ENCODE measurements at places on chromosomes 7 and 10.

DNA sequence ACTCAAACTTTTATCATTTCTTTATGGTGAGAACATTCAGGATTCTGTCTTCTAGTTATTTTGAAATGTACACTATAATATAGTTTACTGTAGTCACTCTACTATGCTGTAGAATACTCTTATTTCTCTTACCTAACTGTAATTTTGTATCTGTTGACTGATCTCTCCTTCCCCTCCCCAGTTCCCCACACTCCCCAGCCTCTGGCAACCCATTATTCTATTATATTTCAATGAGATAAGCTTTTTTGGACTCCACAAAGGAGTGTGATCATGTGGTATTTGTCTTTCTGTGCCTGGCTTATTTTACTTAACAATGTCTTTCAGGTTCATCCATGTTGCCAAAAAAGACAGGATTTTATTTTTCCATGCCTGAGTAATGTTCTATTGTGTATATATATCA is 71.4 kb upstream of the DYNC1I1 start:
- no peak for DNase-seq

DNA sequence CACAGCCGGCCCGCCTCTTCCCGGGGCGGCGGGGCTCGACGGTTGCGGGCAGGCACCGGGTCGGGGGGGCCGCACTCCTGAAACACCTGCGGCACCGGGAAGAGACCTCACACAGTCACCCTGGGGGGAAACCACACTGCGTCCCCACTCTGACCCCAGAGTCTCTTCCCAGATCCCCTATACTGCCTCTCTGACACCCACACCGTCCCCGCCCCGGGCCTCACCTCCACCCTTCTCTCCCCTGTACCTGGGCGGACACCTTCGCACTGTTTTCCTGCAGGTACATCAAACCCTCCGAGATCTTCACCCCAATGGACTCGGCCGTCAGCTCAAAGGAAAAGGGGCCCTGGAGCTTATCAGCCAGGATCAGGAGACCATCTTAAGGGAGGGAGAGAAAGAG is 3.4 kb upstream of the GAL3ST4 start:
- DNase-seq = no peak

- DNase-seq = no peak
Measured at GRCh38 chr7:78558566-78558965, 760.0 kb downstream of the PHTF2 start.

DNA sequence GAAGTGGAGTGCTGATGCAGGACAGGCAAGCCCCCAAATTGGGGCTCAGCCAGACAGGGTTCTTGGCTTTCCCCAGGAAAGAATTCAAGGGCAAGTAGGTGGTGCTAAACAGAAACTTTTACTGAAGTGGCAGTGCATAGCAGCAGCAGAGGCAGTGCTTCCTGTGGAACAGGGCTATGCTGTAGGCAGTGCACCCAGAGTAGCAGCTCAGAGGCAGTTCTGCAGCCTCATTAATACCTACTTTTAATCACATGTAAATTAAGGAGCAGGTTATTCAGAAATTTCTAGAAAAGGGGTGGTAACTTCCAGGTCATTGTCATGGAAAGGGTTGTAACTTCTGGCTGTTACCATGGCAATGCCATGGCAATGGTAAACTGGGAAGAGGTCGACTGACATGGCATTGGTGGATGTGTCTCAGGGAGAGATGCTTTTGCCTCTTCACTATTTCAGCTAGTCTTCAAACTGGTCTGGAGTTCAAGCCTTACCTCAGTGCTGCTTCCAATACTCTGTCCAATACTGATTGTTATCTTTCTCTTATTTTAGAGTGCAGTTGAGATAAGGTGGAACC is 29.2 kb downstream of the PRSS58 start:
- DNase-seq = no peak

DNA sequence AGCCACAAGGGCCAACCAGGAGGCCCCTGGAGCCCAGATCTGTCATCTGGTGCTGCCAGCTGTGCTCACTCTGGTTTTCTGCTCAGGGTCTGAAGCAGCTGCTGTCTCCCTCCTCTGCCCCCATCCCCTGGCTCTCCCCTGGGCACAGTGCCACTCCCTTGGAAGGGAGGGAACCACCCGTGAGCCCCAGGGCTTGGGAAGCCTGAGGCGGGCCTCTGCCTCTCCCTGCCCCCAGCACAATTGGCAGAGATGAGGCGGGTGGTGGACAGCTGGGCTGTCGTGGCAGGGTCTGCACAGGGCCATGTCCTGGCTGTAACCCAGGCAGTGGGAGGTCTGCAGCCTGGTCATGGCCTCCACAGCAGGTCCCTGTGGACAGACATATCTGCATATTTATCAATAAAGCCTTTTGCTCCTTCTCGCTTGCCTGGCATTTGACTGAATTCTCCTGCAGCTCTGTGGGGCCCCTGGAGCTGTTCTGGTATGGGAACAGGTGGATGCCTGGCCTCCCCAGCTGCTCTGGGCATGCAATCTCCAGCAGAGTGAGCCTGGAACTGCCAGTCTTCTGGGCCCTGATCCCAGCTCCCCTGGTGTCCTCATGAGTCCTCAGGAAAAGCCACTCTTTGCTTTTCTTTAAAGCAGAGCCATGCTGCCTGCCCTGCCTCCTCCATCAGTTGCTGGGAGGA is 1.6 kb upstream of the ANKRD2 start:
- DNase-seq = no peak

DNA sequence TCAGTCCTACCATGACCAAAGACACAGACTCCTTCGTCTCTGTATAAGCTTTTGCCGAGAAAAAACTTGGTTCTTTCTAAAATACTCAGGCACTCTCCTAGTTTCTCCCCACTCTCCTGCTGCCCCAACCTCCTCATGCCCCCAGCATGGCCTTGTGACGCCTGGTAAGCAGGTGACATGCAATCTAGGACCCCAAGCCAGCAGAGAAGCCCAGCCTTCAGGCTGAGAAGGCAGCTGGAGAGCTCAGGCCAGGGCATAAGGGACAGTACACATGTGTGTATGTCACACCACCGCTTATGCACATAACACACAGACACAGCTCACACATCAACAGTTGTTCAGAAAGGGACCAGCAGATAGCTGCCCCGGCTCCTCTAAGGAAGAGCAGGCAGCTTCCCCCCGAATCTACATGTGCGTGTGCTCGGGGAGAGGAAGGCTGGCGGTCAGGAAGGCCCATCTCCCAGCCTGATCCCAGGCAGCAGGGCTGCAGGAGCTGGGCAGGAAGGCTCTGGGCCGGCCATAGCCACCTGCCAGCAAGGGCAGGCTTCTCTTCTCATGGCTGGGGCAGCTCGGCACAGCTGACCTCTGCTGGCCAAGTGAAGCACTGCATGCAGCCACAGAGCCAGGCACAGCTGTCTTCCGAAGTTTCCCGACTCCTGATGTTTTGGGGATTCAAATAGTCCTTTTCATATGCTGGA is 8.5 kb downstream of the DDX56 start:
- no peak for DNase-seq

- DNase-seq = no peak
Measured at GRCh38 chr7:5526100-5526905, 102.7 kb upstream of the TNRC18 start.

DNA sequence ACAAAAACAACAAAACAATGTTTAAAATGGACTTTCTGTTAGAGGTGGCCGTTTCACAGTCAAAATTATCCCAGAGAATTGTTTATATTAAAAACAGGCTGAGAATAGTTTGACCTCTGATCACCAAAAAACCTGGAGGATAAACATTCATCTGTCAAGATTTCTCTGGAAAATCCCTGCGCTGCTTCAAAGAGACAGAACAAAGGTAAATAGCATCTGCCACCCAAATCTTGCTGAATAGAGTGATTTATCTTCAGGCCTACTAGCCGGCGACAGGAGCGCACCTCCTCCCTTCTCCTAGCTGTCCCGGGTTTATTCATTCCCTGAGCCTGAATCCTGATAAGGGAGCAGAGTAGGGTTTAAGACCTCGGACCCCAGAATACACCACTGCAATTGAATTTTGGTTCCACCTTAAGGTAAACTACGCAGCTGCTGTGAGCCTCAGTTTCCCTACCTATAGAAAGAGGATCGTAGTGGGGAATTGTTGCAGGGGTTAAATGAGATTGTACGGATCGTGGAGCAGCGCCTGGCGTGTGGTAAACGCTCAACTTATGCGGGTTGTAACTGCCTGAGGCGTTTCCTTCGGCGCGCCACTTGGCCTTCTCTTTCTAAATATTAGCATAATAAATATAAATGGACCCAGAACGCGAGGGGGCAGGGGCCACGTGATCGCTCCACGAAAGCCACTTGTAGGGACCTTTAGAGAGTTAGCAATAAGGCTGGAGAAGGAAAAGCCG is 498 bp upstream of the ST7 start:
- DNase-seq = peak; percentile 41

- no peak for DNase-seq
Measured at GRCh38 chr7:31373337-31374289, 33.1 kb upstream of the NEUROD6 start.

DNA sequence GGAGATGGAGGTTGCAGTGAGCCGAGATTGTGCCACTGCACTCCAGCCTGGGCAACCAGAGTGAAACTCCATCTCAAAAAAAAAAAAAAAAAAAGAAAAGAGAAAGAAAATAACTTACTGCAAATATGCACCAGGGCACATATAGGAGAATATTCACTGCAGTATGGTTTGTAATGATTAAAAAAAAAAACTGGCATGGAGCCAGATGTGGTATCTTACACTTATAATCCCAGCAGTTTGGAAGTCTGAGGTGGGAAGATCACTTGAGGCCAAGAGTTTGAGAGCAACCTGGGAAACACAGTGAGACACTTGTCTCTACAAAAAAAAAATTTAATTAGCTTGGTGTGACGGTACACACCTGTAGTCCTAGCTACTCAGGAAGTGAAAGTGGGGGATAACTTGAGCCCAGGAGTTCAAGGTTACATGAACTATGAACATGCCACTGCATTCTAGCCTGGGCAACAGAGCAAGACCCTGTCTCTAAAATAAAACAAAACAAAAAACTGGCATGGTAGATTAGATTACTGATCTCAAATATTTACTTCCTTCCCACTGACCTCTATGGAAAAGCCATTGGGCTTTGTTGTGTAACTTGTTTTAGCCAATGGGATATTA is 85.6 kb downstream of the MICU1 start:
- DNase-seq = no peak

DNA sequence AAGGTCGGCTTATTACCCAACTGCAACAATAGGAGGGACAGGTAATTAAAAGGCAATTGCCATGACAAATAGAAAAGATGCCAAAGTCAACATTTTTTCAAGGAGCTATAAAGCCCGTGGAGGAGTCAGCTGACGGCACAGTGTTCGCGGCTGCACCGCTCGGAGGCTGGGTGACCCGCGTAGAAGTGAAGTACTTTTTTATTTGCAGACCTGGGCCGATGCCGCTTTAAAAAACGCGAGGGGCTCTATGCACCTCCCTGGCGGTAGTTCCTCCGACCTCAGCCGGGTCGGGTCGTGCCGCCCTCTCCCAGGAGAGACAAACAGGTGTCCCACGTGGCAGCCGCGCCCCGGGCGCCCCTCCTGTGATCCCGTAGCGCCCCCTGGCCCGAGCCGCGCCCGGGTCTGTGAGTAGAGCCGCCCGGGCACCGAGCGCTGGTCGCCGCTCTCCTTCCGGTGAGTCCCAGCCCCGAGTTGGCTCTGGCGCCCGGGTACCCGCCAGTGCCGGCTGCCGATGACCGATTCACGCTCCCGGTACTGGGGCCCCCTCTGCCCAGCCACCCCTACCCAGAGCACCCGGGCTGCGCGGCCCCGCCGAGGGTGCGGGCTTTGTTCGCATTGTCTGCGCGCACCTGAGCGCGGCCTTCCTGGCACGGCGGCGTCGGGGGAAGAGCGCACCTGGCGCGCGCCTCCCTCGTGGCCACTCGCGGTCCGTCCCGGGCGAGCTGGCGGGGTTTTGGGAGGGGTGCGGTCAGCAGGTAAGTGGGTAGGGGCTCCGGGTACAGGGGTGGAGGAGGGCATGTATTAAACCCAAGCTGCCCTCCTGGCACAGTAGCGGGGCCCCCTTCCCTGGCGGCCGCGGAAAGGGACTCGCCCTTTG is at the start of gene VWA2:
Gene VWA2 (plus strand): TSS at position 138 of the 877 bp plus-strand sequence. CDS start 9,460 bp downstream, outside the sequence.
- DNase-seq = peak; percentile 33

DNA sequence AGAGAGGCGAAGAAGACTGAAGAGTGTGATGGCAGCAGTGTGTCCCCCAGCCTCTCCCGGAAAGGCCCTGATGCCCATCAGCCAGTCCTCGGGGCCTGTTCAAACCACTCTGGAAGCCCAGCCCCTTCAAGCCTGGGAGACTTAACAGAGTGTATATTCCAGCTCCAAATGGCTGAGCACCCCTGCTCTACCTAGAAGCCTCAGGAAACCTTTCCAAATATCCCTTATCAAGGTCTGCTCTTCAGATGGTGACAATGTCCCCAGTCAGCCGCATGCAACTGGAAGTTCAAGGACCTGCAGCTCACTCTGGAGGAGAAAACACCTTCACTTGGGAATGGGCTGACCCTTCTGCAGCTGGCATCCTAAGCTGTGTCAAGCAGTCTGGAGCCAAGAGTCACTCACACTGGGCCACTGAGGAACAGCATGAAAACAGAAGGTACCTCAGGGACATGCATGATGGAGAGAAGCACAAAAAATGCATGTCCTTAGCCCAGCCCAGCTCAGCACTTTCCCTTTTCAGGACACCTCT is 10.2 kb downstream of the ANXA11 start:
- DNase-seq = no peak

DNA sequence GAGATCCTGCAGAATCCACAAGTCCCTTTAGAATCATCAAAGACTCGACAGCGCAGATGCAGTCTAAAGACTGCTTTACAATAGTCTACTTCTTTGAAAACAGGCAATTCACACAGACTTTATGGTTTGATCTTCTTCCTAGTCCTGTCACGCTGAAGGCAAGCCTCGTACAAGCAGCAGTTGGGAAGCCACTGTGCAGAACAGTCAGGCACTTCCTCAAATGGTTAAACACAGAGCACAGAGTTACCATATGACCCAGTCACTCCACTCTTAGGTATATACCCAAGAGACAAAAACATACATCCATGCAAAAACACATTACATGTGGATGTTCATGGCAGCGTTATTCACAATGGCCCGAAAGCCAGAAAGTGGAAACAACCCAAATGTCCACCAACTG is 41.4 kb downstream of the LRRC20 start:
- no peak for DNase-seq

- DNase-seq = no peak
Measured at GRCh38 chr7:91373111-91373800, 109.0 kb downstream of the FZD1 start.

DNA sequence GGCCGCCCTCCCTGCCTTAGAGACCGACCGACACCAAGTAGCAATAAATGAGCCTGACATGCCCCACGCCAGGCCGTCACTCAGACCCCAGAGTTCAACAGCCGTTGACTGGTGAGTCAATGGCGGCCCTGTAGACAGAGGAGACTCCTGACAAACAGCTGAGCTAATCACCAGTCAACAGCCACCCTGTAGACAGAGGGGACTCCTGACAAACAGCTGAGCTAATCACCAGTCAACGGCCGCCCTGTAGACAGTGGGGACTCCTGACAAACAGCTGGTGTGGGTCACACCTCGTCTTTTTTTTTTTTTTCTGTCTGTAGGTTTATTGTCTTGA is 16.9 kb upstream of the KNDC1 start:
- DNase-seq = no peak
